Tibial artery (tissue), 4 donors: ENCODE measurements at places on chromosomes 4 and X.

- no peaks in the 10 kb centered on the region for H3K4me1 ChIP-seq
- H3K4me3 ChIP-seq: no peak overlapping the region
- no peaks in the 10 kb centered on the region for H3K27me3 ChIP-seq
- no peak for DNase-seq
- H3K27ac ChIP-seq: no peak overlapping the region
Observed at GRCh38 chr4:79235095-79235494, 90.8 kb downstream of the NAA11 start.

DNA sequence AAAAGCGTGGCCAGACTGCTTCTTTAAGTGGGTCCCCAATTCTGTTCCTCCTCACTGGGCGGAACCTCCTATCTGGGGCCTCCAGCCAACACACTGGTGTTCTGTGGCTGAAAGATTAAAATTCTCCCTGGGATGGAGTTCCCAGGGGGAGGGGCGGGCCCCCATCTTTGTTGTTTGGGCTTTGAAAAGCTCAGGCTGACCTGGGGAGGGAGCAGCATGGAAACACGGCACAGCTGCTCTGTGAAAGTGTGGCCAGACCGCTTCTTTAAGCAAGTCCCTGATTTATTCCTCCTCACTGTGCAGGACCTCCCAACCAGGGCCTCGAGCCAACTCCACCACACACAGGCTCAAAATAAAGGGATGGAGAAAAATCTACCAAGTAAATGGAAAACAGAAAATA lies 219.5 kb downstream of the TMEM47 start:
- no peaks in the 10 kb centered on the region for H3K27me3 ChIP-seq
- no peak for DNase-seq
- H3K36me3 ChIP-seq: no peaks in the 10 kb centered on the region
- H3K4me3 ChIP-seq: no peak overlapping the region
- no peaks in the 10 kb centered on the region for H3K4me1 ChIP-seq

DNA sequence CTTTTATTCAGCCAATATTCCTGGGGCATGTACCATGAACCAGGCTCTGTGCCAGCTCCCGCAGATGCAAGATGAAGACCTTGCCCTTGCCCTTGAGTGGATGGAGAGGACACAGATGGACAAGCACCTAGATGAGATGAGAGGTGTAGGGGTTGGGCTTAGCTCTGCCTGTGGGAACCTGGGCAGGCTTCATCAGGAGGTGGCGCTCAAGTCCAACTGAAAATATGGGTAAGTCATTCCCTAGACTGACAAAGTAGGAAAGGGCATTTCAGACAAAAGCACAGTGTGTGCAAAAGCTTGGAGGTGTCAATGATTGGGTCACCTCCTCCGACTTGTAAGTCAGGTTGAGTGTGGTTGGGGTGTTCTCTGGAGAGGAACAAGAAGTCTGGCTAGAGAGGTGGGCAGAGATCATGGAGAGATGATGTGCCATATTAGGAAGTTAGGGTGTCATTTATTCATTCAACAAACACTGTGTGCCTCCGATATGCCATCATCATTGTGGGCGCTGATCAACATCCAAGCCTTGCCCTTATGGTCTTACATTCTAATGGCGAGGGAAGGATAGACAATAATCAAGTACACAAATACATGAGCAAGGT lies 64.6 kb downstream of the ANAPC4 start:
- H3K4me1 ChIP-seq: no peaks in the 10 kb centered on the region
- H3K27me3 ChIP-seq: no peaks in the 10 kb centered on the region
- no peak overlapping the region for H3K4me3 ChIP-seq
- H3K36me3 ChIP-seq: peaks cover 4% of the 10 kb centered on the region
- H3K27ac ChIP-seq: no peak overlapping the region

DNA sequence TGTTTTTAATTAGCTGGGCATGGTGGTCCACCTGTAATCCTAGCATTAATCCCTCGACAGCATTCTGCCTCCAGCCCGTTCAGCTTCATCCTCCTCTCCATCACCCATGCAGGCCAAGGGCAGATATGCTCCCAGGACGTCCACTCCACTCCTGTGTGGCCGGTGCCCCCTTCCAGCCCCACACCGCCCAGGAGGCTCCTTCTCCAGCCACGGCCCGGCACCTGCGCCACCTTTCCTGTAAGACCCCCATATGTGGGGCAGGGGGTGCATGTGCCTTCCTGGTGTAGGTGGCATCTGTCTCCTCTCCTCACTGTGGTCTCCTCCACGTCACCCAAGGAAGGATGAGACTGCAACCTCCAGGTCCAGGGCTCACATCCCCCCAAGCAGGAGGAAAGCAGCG lies 57.0 kb upstream of the MXD4 start:
- DNase-seq: no peak
- no peak overlapping the region for H3K4me3 ChIP-seq
- no peaks in the 10 kb centered on the region for H3K4me1 ChIP-seq

DNA sequence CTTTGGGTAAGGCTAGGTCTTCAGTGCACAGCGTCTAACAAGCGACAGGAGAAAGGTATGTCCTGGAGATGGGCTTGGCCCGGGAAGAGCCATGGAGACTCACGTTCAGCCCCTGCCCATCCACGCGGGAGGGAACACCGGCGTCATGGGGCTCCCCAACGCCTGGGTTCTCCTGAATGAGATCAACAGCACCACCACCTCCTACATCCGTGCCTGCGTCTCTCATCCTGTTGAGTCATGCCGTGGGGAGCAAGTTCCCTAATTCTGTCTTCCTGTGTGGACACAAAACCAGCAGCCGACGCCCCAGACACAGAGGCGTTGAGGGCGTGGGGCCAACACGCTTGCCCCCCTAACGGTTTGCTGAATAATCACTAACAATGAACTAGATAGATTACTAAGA lies 20.1 kb upstream of the IL3RA start:
- peak; percentile 85 for DNase-seq
- H3K36me3 ChIP-seq: no peaks in the 10 kb centered on the region
- no peak overlapping the region for H3K27ac ChIP-seq
- H3K27me3 ChIP-seq: no peaks in the 10 kb centered on the region

DNA sequence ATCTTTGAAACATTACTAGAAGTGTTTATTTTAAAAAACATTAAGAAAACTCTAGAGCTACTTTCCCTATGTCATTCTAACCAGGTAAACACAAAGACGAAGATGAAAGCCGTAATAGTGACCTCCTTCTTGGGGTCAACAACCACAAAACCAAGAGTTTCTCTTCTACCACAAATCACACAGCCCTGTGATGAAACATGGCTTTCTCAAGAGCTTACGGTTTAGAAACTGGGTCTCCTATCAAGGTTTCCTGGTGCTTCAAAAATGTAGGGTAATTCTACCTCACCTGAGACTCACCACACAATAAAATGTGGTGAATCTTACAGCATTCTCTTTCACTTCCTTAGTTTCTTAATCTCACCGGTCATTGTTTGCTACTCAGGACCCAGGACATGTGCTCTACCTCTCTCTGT lies 50.9 kb downstream of the CORIN start:
- H3K27me3 ChIP-seq: no peaks in the 10 kb centered on the region
- H3K4me1 ChIP-seq: no peaks in the 10 kb centered on the region
- DNase-seq: no peak
- no peak overlapping the region for H3K4me3 ChIP-seq
- H3K36me3 ChIP-seq: no peaks in the 10 kb centered on the region
- H3K27ac ChIP-seq: no peak overlapping the region

- no peak for DNase-seq
- no peaks in the 10 kb centered on the region for H3K4me1 ChIP-seq
- H3K27me3 ChIP-seq: peaks cover 2% of the 10 kb centered on the region
- no peak overlapping the region for H3K27ac ChIP-seq
- H3K36me3 ChIP-seq: no peaks in the 10 kb centered on the region
- H3K4me3 ChIP-seq: no peak overlapping the region
Observed at GRCh38 chr4:109319684-109320083, 17.2 kb upstream of the COL25A1 start.

DNA sequence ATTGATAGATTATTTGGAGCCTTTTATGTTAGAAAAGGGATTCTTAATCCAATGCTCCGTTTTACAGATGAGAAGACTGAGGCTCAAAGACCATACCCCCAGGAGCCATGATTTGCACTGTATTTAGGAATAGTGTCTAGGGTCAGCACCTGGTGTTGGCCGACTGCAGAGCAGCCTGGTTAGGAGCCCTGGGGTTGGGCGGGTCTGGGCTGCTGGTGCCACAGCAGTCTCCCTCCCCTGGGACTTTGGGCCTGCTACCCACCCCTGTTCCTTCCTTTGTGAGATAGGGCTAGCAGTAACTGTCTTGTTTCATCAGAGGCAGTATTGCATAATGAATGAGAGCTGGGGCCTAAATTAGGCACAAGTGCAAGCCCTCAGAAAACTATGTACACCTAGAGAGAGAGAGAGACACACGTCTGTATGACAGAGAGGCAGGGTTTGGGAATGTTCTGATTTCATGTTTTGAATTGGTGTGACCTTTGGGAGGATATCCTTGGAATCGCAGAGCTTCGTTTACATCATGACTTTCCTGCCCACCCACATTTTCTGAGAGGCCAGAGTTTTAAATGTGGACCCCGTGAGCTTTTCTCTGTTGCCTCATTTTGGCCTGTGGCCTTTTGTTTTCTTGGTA lies 111.7 kb downstream of the PTTG2 start:
- H3K4me1 ChIP-seq: peaks cover 33% of the 10 kb centered on the region
- H3K4me3 ChIP-seq: no peak overlapping the region
- no peak overlapping the region for H3K27ac ChIP-seq
- no peaks in the 10 kb centered on the region for H3K27me3 ChIP-seq
- DNase-seq: no peak

DNA sequence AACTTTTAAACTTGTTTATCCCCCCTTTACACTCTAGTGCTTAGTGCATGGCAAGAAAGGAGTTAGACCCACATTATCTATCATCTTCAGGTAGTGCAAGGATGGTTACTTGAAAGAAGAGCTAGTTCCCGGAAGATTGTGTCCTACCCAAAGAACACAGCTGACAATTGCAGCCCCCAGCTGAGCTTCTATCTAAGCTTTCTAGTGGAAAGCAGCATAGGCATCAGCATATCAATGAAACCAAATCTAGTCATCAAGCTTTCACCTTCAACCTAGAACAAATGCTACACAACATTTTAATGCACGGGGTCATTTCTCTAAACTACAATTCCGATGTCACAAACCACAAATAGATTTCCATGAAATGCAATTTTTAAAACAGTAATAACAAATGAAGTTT lies 88.9 kb upstream of the TFDP3 start:
- H3K4me3 ChIP-seq: no peak overlapping the region
- no peaks in the 10 kb centered on the region for H3K27me3 ChIP-seq
- H3K36me3 ChIP-seq: peaks cover 6% of the 10 kb centered on the region
- H3K27ac ChIP-seq: no peak overlapping the region
- H3K4me1 ChIP-seq: no peaks in the 10 kb centered on the region

DNA sequence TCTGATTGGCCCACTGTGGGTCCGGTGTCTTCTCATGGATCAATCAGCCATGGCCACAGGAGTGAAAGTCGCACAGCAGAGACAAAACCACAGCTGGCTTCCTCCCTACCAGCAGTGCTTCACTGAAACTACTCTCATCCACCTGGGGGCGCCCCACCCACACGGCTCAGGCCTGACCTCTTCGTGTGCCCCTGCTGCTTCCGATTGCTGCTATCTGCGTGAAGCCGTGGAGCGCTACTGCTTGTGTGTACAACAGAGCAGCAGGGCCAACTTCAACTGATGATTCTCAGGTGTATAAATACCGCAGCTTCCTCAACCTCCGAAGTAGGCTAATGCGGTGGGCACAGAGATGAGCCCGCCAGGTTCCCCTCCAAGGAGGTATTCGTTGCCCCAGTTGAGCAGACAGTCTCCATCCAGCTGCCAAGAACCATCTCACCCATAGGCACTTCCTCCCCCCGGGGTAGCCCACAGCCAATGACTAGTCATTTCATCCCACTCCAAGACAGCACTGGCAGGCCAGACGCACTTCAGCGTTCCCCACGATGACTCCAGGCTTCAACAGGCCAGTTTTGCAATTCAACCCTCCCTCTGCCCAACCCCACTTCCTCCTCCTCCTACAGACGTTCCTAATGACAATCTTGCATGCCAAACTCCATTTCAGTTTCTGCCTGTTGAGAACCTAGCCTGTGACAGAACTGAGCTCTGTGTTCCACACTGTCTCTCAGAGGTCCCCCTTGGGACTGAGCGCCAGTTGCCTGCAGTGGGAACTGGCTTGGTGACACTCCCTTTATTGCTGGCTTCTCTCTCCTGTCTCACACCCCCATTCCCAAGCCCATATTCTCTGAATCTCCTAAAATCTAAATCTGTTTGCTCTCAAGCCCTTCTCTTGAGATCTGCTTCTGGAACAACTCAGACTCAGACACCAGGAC lies 41.3 kb upstream of the ATP6AP2 start:
- no peaks in the 10 kb centered on the region for H3K4me1 ChIP-seq
- peak; percentile 62 for DNase-seq
- no peaks in the 10 kb centered on the region for H3K27me3 ChIP-seq
- H3K27ac ChIP-seq: no peak overlapping the region
- H3K4me3 ChIP-seq: no peak overlapping the region

GRCh38 chrX:118508221-118508620 lies 12.6 kb downstream of the DOCK11 start:
- no peak overlapping the region for H3K4me3 ChIP-seq
- no peaks in the 10 kb centered on the region for H3K4me1 ChIP-seq
- H3K27ac ChIP-seq: peak overlapping the region; percentile 65
- DNase-seq: no peak
- no peaks in the 10 kb centered on the region for H3K36me3 ChIP-seq

DNA sequence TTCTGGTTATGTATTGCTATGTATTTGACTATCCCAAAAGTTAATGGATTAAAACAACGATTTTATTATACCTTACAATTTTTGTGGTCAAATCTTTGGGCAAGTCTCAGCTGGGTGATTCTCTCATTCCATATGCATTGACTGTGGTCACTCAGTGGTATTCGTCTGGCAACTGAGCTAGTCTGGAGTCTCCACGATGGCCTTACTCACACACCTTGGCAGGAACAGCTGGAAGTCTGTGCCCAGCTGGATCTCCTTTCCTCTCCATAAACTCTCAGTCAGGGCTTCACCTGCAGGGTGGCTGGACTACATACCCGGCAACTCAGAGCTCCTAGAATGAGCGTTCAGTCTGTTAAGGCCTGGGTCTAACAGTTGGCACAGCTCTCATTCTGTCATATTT lies 141.1 kb upstream of the WDFY3 start:
- no peak for DNase-seq
- no peak overlapping the region for H3K4me3 ChIP-seq
- no peaks in the 10 kb centered on the region for H3K36me3 ChIP-seq
- no peak overlapping the region for H3K27ac ChIP-seq
- no peaks in the 10 kb centered on the region for H3K27me3 ChIP-seq

DNA sequence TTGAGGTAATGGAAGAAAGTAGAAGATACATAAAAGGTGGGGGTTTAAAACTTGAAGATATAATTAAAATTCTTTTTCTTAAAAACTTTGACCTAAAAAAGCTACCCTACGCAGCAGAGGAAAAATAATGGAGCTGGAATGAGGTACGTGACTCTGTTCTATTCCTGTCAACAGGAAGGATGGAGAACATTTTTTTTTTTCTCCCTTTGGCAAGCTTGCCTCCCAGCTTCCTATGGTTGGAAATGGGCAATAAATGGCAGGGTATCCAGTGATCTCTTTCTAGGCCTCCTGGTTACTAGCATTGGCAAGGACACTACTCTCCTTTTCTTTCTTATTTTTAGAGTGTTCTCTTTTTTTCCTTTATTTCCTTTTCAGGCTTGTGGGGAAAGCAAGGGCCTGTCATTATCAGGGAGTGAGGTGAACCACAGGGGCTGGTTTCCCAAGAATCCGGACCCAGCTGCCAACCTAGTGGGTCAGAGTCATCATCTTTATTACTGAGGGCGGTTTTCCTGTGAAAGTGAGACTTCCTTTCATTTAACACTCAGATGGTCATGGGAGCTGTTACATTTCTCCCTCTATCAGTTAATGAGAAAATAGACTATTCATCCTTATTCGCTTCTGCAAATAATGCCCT lies 224.6 kb downstream of the SPRY1 start:
- peak; percentile 44 for DNase-seq
- H3K27ac ChIP-seq: peak overlapping the region; percentile 73
